Activated naive CD8-positive, alpha-beta T cell treated with anti-CD3 and anti-CD28 coated beads for 36 hours (primary cell): ENCODE measurements at places on chromosomes 4 and X.

GRCh38 chr4:48766131-48766792 lies 13.8 kb downstream of the FRYL start:
- H3K36me3 ChIP-seq: peaks cover 28% of the 10 kb centered on the region
- H3K4me1 ChIP-seq: peaks cover 52% of the 10 kb centered on the region
- no peak overlapping the region for H3K4me3 ChIP-seq
- DNase-seq: no peak

DNA sequence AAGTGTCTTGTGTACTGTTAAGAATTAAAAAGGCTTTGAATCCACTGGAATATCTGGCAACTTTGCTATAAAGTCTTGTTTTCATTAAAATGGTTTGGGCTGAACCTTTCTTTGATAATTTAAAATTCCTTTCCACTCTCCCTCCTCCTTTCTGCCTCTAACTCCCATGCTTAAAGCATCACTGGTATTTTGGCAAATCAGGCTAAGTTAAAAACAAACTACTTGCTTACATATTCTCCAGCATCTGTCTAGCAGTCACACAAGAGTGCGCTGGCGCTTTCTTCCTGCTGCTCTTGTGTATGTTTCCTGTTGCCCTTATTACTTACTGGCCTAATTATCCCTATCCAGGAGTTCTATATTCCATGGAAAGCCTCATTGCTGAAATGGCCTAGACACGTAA lies 136.6 kb downstream of the VEGFC start:
- no peak for DNase-seq
- H3K27ac ChIP-seq: no peak overlapping the region
- no peaks in the 10 kb centered on the region for H3K36me3 ChIP-seq
- no peaks in the 10 kb centered on the region for H3K4me1 ChIP-seq
- H3K27me3 ChIP-seq: no peaks in the 10 kb centered on the region
- H3K4me3 ChIP-seq: no peak overlapping the region

DNA sequence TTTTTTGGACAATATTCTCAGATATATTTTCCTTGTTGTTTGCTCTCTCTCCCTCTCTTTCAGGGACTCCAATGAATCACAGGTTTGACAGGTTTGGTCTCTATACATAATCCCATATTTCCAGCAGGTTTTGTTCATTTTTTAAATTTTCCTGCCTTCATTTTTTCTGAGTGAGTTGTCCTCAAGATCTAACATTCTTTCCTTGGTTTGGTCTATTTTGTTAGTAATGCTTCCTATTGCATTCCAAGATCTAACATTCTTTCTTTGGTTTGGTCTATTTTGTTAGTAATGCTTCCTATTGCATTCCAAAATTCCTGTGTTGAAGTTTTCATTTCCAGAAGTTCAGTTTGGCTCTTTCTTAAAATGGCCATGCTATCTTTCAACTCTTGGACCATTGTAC lies 45.3 kb upstream of the ZMAT1 start:
- H3K27ac ChIP-seq: no peak overlapping the region
- H3K36me3 ChIP-seq: no peaks in the 10 kb centered on the region
- DNase-seq: no peak
- H3K4me1 ChIP-seq: no peaks in the 10 kb centered on the region
- no peak overlapping the region for H3K4me3 ChIP-seq
- no peaks in the 10 kb centered on the region for H3K27me3 ChIP-seq

DNA sequence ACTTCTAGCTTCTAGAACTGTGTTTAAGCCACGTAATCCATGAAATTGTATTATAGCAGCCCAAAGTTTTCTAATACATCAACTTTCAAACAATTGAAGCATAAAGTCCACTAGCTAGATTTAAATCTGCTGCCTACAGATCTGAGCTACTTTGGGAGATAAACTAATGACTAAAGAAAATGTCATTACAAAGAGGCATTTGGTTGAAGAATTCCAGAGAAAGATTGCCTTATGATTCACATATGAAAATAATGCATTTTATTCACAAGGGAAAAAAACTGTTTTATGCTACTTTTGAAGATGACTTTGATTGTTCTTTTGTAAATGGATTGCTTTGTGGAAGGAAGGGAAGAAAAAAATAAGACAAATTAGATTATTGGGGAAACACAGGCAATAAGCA lies 124.1 kb upstream of the SLIT2 start:
- no peak overlapping the region for H3K27ac ChIP-seq
- no peak overlapping the region for H3K4me3 ChIP-seq
- DNase-seq: no peak

DNA sequence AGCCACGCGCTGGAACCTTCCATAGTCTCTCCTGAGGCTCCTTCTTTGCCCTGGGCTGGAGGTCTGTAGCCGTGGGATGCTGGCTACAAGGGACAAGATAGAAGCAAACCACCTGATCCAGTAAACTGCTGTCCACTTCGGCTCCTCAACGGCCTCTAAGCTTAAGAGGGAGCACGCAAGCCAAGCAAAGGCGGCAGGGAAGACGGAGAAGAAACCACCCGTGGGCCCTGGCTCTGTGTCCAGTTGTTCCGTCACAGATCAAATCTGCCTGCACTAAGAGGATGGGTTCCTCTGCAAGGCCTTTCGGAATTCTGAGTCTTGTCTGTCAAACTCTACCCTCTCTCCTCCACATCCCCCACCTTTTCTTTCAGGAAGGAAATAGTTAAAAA lies 401 bp upstream of the EDNRA start:
- H3K4me1 ChIP-seq: no peaks in the 10 kb centered on the region
- no peaks in the 10 kb centered on the region for H3K36me3 ChIP-seq
- H3K4me3 ChIP-seq: no peak overlapping the region
- no peak overlapping the region for H3K27ac ChIP-seq
- no peak for DNase-seq

DNA sequence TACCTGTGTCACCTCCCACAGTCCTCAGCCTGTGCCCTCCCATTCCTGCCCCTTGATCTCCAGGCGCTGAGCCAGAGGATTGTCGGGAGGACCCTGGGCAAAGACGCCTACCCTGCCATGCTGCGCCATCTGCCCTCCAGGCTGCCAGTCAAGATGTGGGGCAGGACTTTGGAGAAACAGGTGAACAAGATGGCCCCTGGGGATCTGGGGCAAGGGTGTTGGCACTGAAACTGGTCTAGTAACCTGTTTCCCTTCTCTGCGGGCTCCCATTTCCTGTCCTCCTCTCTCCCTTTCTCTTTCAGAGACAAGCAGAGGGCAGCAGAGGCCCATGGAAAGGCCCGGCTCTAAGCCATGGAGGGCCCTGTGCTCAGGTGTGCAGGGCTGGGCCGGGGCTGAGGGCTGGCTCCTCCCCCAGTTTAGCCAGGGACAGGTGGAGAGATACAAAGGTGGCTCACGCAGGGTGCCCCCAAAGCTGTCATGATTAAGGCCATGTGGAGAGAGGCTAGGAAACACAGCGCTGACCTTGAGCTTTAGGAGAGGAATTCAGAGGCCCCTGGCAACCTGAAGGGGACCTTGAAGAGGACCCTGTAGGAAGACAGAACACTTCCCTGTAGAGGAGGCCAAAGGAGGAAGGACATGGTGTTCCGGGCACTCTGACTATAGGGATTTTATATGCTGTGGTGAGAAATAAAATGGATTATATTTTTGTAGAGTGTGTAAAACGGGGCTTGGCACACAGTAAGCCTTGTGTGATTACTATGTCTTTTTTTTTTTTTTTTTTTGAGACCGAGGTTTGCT lies at the start of gene GLOD5:
Gene GLOD5, plus strand, starts transcription at position 74 of the 798 bp plus-strand sequence. Its CDS starts 44 bp downstream, at position 118.
- H3K27me3 ChIP-seq: no peaks in the 10 kb centered on the region
- no peak within 1 kb of the TSS for H3K27ac ChIP-seq
- no peaks in the 10 kb centered on the region for H3K36me3 ChIP-seq
- H3K4me3 ChIP-seq: no peak within 1 kb of the TSS
- peaks cover 4% of the 10 kb centered on the region for H3K4me1 ChIP-seq

GRCh38 chr4:4332529-4332928 lies 42.5 kb downstream of the ZBTB49 start:
- H3K4me3 ChIP-seq: no peak overlapping the region
- no peaks in the 10 kb centered on the region for H3K27me3 ChIP-seq
- H3K36me3 ChIP-seq: no peaks in the 10 kb centered on the region
- no peak overlapping the region for H3K27ac ChIP-seq

DNA sequence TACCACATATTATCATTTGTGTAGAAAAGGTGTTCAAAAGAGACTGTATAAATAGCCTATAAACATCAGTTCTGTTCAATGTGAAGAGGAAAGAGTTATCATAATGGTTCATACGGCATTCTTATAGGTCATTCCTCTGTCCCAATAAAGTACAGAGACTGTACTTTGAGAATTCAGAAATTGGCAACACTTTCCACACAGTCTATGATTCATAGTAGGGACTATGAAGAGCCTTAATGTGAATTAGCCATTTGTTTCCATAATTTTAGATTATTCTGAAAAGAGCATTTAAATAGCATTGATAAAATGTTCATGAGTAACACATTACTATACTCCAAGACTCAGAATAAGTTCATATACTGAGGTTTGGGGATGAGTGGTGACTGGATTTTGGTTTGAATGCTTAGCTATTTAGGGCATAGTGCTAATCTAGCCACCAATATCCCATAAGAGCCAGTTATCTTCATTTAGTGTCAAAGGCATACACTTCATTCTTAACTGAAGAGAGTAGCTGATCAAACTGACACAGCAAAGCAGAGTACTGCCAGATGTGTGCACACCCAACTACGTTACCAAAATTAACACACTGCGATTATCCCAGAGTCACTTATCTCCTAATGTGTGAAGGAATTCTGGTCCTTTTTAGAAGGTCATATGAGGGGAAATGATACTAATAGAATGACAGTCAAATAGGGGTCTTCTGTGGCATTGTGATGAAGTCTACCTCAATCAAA lies 10.2 kb downstream of the ANK2 start:
- no peak overlapping the region for H3K4me3 ChIP-seq
- H3K36me3 ChIP-seq: no peaks in the 10 kb centered on the region

DNA sequence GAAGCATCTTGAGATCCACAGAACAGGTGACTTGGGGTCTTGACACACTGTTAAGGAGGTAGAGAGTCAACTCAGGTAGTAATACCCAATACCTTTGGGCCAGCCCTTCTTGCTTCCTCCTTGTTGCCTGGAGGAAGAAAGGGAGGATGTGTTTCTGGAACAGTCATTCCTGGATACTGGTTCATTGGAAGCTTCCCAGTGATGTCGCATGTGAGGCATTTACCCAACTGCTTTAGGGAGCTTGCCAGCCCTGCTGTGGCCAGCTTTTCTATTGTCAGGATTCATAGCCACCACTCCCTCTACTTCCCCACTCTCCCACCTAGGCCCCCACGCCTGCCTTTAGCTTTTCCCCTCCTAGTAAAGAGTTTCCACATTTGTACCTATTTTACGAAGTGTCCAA lies 310.3 kb upstream of the PRPS2 start:
- no peak overlapping the region for H3K4me3 ChIP-seq
- H3K4me1 ChIP-seq: no peaks in the 10 kb centered on the region
- no peaks in the 10 kb centered on the region for H3K36me3 ChIP-seq
- no peak for DNase-seq
- no peak overlapping the region for H3K27ac ChIP-seq
- H3K27me3 ChIP-seq: no peaks in the 10 kb centered on the region

GRCh38 chr4:3013839-3014350 lies 50.5 kb downstream of the GRK4 start:
- no peaks in the 10 kb centered on the region for H3K4me1 ChIP-seq
- no peak for DNase-seq
- no peaks in the 10 kb centered on the region for H3K27me3 ChIP-seq
- no peak overlapping the region for H3K4me3 ChIP-seq

- H3K4me3 ChIP-seq: no peak overlapping the region
- no peak for DNase-seq
- H3K36me3 ChIP-seq: no peaks in the 10 kb centered on the region
- no peaks in the 10 kb centered on the region for H3K27me3 ChIP-seq
- no peaks in the 10 kb centered on the region for H3K4me1 ChIP-seq
- H3K27ac ChIP-seq: no peak overlapping the region
These were observed 10.9 kb downstream of the ADH6 start for GRCh38 chr4:99207911-99208718.

DNA sequence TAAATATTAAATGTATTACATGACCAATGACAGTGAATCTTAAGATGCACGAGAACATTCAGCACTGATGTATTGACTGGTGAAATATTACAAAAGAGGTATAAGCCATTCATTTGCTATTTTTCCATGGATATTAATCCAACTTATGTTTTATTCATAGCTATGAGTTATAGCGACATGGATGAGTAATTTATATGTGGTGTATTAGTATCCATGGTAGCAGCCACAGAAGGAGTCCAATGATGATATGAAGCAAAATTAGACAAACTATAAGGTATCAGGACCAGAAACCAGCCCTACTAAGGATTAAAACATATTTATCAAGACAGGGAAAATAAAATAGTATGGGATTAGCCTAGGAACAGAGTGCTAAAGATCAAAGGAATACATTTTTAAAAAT lies 50.7 kb downstream of the THAP9 start:
- no peak overlapping the region for H3K27ac ChIP-seq
- no peaks in the 10 kb centered on the region for H3K27me3 ChIP-seq
- H3K4me1 ChIP-seq: peaks cover 9% of the 10 kb centered on the region
- DNase-seq: no peak

- H3K36me3 ChIP-seq: no peaks in the 10 kb centered on the region
- no peaks in the 10 kb centered on the region for H3K4me1 ChIP-seq
- H3K27ac ChIP-seq: no peak overlapping the region
- DNase-seq: no peak
These were observed 31.8 kb downstream of the NAA11 start for GRCh38 chr4:79294064-79294463.

GRCh38 chrX:40449396-40449795 lies 131.4 kb upstream of the ATP6AP2 start:
- no peaks in the 10 kb centered on the region for H3K36me3 ChIP-seq
- no peak overlapping the region for H3K4me3 ChIP-seq
- H3K27me3 ChIP-seq: no peaks in the 10 kb centered on the region
- DNase-seq: no peak

GRCh38 chrX:71859637-71860036 lies 51.0 kb upstream of the NHSL2 start:
- H3K4me3 ChIP-seq: no peak overlapping the region
- H3K27ac ChIP-seq: no peak overlapping the region
- peaks cover 14% of the 10 kb centered on the region for H3K27me3 ChIP-seq
- H3K4me1 ChIP-seq: peaks cover 3% of the 10 kb centered on the region

- no peak overlapping the region for H3K4me3 ChIP-seq
- no peaks in the 10 kb centered on the region for H3K36me3 ChIP-seq
- DNase-seq: no peak
These were observed 101.6 kb upstream of the TEX13D start for GRCh38 chrX:124230655-124231450.

GRCh38 chrX:132948648-132949260 lies 9.7 kb downstream of the HS6ST2 start:
- H3K4me1 ChIP-seq: no peaks in the 10 kb centered on the region
- no peak overlapping the region for H3K27ac ChIP-seq
- H3K27me3 ChIP-seq: peaks cover 3% of the 10 kb centered on the region
- no peak for DNase-seq
- H3K4me3 ChIP-seq: no peak overlapping the region

GRCh38 chrX:10086676-10087075 lies 70.1 kb upstream of the CLCN4 start:
- no peak overlapping the region for H3K27ac ChIP-seq
- no peaks in the 10 kb centered on the region for H3K27me3 ChIP-seq
- no peak for DNase-seq
- peaks cover 7% of the 10 kb centered on the region for H3K36me3 ChIP-seq
- peaks cover 39% of the 10 kb centered on the region for H3K4me1 ChIP-seq
- H3K4me3 ChIP-seq: no peak overlapping the region

GRCh38 chrX:69046996-69047490 lies 118.2 kb downstream of the PJA1 start:
- H3K4me3 ChIP-seq: no peak overlapping the region
- H3K4me1 ChIP-seq: no peaks in the 10 kb centered on the region
- no peak for DNase-seq
- no peaks in the 10 kb centered on the region for H3K36me3 ChIP-seq
